Bronchial smooth muscle cell (primary cell): ENCODE measurements at places on chromosomes 13 and 19. TPM values are rescaled to one million over a fixed set of nuclear protein-coding genes. Genes with fewer than 3 reads are reported as not detected.

TEX26 gene
- 0.32 TPM in 1 of 2 replicates, not detected in the other for total RNA-seq

ALOX5AP gene
- 0.26 and 0.47 TPM in 2 replicates for total RNA-seq

CGB3 gene
- not detected in 2 replicates for total RNA-seq

PRSS57 gene
- not detected in 2 replicates for total RNA-seq

NOP53 gene
- total RNA-seq: 49.0 and 52.5 TPM in 2 replicates

ZNF154 gene
- total RNA-seq: 2.8 and 6.1 TPM in 2 replicates
